ENCODE measurements at places on chromosomes 2 and 18.

DNA sequence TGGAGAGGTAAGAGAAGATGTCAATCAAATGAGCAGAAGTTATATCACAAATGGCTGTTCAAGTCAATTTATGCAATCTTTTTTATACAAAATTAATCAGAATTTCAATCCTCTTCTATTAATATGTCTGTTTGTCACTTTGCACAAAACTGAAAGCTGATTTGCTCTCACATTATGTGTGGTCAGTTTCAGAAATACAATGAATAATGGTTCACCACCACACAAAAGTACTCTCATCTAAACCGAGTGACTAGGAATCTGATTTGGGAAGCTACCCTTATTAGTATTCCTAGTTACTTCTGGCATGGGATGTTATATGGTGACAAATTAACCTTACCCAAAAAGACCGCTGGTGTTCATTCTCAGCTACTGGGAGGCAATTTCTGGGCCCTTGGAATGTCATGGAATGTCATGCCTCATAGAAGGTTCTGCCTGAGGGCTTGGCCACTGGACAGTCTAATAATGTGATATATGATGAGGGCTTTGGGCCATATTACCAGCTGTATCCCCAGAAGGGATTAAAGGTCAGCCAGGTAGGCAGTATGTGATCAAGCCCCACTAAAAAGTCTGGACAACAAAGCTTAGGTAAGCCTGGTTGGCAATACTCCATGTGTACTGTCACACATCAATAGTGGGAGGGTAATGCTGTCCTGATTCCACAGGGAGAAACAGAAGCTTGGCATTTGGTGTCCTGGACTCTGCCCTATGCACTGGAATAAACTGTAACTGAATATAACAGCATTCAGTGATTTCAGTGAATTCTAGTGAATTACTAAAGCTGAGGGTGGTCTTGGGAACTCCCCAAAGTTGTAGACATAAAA is 113.2 kb downstream of the PIGN start:
- no peak for DNase-seq

DNA sequence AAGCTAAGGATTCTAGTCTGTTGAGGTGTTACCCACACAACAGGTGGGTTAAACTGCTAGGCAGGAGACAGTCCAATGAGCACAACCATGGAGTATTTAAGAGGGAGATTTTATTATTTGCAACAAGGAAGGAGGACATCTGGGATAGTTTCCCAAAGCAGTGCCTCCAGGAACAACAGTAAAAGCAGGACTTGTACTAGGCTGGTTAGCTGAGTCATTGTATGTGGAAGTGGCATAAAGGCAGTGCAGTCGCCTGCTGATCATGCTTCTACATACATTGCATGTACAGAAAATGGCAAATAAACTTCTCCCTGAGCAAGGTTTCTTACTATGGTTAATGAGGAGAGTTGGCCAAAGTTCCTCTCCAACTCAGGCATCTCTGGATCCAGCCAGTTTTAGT is 46.1 kb upstream of the CYTIP start:
- no peak for DNase-seq

DNA sequence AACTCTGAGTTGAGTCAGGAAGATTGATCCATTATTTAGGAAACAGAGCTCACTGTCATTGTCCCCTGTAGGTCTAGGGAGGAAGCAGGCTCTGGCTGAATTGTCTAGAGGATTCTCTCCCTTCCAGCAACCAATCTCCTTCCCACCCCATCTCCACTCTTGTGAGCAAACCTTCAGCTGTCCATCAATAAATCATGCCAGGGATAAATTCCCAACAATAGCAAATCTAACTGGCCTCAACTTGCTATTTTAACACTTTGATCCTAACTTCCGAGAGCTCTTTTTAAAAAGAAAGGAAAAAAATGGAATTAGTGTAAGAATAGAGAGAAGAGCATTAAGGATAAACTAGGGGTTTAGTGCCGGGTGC is 53.5 kb downstream of the ATP8B1 start:
- no peak for DNase-seq

DNA sequence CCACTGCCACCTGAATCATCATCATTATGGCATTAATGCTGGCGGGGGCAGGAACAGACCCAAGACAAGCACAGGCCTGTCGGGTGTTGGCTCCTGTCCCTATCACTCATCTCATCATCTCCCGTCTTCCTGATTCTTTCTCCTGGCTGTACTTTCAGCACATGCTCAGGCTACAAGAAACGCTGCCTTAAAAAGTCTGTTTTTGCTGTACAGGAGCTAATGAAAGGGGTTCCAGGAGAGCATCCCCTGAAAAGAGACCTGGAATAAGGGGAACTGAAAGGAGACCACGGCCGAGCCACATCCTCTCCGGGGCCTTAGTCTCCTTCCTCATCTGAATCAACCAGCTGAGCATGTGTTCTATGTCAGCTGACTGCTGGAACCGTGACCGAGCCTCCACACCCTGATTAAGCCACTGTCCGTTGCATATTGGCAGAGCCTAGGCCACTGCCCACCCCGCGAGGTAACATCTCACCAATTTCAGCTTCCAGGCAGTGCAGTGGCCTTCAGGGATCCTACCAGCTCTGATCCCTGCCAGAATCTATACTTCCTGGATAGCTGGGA is 62.6 kb downstream of the DNMT3A start:
- DNase-seq: no peak

GRCh38 chr18:60698901-60699300 is 326.3 kb upstream of the MC4R start:
- no peak for DNase-seq
